ENCODE measurements at places on chromosomes 1 and 21. TPM values are rescaled to one million over a fixed set of nuclear protein-coding genes. Genes with fewer than 3 reads are reported as not detected.

The CD84 gene
- 8.1 TPM for total RNA-seq

DNA sequence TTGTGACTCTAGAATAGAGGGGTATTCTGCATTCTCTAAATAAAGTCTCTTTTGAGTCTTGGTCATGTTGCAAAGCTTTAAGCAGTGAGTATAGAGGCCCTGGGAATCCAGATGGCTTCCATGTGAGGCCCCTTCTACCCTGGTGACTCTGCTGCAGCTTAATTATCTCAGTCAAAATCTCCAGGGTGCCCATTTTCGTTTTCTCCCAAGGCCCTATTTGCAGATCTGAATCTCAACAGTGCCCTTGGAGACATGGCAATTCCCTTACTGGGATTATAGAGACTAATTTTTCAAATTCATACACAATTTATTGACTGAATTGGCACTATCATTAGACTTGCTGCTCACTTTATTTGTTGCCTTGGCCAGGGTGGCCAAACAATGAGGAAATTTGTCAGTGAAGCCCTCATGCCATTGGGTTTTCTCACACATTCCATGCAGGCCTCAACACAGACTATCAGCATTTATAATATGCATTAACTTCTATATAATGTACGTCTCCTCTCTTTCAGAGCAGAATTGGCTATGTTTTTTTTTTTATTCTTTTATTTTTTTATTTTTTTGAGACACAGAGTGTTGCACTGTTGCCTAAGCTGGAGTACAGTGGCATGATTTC is 35.1 kb downstream of the PROX1 start:
- DNase-seq: no peak

The KRTAP7-1 gene
- not detected for total RNA-seq

- no peak for DNase-seq
These were observed 146.3 kb upstream of the DNAH14 start for GRCh38 chr1:224783006-224783651.

DNA sequence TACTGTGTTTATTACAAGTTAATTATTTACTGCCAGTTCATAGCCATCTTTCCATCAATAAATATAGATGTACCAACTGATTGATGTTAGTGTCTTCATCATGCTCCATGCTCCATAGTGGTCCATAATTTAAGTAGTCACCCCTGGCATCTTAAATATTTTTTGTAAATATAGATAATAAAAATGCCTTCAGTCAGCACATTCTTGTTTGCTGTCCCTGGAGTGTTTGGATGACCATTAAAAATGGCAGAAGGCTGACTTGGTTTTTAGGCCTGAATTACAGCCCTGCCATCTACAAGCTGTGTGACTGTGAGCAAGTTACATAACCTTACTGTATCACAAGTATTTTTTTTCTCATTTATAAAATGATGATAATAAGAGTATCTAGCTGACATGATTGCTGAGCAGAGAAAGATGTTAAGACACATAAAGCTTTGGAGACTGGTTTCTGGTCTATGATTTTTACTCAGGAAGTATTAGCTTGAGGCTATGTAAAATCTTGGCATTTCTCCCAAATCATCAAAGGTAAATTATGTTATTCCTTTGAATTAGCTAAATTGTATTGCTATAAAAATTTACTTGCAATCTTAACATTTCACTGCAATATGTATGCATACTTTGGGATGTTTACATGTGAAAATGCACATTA is 427.2 kb downstream of the USP25 start:
- DNase-seq: no peak

The EFNA3 gene
- 22.3 TPM for total RNA-seq

DNA sequence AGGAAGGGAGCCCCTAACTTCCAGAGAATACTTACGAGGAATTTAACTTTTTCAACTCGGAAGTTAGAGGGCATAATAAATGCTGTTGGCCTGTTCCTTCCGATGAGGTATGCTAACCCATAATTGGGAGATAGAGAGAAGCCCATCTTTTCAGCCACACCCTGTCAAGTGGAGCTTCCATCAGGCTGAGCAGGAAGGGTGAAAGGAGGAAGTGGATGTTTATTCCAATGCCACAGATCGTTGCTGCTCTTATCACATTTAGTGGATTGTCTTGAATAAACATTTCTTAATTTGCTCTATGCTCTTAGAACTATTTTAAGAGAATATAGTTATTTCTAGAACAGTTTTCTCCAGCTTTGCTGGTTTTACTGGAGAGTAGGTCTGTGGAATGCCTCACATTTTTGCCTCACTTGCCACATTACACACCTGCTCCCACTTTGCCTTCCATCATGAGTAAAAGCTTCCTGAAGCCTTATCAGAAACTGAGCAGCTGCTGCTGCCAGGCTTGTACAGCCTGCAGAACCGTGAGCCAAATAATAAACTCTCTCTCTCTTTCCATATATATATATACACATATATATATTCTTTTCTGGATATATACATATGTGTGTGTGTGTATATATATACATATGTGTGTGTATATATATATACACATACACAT is 60.0 kb upstream of the RGS21 start:
- no peak for DNase-seq

The CZIB gene
- total RNA-seq: 50.6 TPM

The RUNX3 gene
- 4.2 TPM for total RNA-seq

DNA sequence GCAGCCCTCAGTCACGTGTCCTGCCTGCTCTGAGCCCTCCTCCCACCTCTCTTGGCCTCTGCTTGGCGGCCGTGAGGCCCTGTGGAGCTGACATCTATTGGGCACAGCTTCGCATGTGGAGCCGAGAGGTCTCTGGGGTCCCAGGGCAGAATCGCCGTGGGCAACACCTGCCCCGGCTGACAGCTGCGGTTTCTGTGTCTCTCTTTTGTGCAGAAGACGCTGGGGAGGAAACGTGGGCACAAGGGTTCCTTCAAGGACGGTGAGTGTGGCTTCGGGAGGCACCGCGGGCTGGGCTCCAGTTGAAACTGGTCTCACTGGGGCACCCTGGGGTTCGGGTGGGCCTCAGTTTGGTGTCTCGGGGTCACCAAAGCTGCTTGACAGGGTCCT is 11.5 kb downstream of the ARHGEF16 start:
- no peak for DNase-seq

DNA sequence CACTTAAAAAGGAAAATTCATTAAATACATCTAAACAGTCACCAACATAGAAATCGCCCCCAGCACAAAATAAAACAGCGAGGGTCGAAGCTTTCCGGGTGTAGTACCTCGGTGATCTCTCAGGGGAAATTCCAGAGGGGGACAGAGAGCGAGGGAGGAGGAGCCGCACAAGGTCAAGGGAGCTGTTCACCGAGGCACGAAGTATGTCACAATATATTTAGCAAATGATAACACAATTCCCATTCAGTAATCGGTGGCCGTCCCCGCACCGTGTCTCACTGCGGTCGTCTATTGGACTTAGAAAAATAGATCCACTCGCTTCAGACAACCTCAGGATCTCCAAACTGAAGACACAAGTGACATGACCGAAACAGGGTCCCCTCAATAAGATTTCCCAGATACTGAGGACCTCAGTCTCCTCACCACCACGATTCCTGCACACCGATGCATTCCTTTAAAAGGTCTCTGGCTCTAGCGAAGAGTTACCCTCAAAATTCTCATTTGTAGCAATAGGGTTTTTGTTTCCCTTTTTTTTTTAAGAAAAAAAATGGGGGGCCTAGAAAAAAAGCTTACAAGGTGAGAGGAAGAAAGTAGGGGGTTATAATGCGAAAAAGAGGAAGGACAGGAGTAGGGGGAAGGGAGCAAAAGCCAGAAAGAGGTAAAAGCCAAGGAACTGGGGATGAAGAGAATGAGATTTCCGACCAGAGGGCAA is 1.1 kb downstream of the LPGAT1 start:
- DNase-seq: no peak

DNA sequence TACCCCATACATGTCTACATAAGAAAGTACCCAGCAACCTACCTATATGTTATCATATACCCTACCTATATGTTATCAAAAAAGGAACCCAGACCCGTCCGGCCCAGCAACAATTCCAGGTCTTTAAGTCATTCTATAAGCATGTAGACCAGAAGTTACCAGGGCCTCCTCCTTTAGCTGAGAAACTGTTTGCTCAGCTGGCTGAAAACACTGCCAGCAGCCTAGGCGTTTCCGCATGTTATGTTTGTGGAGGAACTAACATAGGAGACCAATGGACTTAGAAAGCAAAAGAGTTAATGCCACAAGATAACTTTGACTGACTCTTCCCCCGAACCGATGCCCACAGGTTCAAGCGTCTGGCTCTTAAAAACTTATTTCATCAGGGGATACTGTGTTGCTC is 7.1 kb upstream of the ZNF678 start:
- no peak for DNase-seq

DNA sequence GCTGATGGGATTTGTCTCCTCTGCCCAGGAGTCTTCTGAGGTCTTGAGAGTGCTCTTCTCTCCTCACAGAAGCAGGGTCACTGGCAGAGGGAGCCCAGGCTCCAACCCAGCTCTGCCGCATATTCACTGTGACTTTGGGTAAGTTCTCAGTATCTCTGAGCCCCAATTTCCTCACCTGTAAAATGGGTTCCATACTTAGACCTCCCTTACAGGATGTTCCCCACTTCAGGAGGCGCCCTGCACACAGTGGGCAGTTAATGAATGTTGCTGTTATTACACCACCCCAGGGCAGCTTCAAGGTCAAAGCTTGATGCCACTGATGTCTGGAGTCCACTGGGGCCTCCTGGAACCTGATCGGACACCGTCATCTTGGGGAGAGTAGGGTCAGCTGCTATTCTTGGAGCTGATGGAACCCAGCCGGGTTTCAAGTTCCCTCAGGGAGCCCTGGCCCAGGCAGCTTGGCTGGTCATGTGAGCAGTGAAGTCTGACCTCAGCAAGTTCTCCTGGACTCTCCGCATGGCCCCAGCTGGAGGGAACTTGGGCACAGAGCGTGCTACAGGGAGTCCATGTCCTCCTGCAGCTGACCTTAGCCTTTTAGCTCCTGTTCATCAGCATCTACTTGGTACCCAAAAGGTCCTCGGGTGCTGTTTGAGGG is 21.8 kb downstream of the COA7 start:
- DNase-seq: no peak

GRCh38 chr1:202259705-202260104 is 66.1 kb downstream of the LGR6 start:
- DNase-seq: no peak

- no peak for DNase-seq
These were observed 52.7 kb upstream of the A3GALT2 start for GRCh38 chr1:33373606-33374005.

DNA sequence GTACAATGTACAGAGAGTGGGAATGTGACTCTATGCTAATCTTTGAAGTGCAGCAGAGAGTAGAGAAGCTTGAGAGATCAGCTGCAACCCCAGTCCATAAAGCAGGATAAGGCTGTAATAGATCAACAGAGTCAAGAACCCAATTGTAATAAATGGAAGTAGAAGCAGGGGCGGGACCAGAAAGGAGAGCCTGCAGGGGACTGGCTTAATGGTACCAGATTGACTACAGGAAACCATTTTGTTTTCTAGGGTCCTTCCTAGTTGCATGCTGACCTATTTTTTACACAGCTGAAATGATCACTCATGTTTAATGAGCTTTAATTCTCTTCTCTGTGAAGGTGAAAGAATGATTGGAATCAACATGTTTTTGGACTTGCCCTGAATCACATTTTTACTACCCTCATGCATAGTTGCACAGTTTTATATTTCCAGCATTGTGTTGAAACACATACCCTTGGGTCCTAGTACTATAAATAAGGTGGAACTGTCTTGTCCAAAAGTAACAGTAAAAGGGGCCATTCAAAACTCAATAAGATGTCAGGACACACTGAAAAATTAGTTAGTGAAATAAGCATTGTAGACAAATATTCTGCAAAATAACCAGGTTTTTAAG is 69.8 kb downstream of the GPR88 start:
- no peak for DNase-seq

- no peak for DNase-seq
These were observed 20.4 kb upstream of the SAMD11 start for GRCh38 chr1:903305-903704.

GRCh38 chr1:184228558-184228957 is 158.3 kb upstream of the C1orf21 start:
- DNase-seq: no peak

The TSPEAR gene
- total RNA-seq: not detected

GRCh38 chr21:20591284-20591683 is 406.9 kb upstream of the NCAM2 start:
- DNase-seq: no peak

DNA sequence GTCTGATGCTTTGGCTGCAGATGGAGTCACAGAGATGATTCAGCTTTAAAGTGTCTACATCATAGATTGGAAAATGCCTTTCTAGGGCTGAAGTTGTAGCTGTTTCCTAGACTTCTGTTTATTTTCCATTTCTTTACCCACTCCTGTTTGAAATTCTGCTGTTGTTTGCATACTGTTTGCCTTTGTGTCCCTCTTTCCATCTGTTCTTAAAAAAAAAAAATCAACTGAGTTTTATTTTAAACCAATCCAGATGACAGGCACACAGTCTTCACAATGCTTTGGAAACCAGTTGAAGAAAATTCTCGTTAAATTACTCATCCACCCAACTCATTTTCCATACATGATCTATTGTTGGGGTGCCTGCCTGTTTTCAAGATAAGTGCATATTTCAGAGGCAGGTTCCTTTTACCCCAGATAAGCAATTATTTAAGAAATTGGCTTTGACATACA is 245.9 kb downstream of the DISC1 start:
- DNase-seq: no peak

The BCAR3 gene
- total RNA-seq: 22.8 TPM

DNA sequence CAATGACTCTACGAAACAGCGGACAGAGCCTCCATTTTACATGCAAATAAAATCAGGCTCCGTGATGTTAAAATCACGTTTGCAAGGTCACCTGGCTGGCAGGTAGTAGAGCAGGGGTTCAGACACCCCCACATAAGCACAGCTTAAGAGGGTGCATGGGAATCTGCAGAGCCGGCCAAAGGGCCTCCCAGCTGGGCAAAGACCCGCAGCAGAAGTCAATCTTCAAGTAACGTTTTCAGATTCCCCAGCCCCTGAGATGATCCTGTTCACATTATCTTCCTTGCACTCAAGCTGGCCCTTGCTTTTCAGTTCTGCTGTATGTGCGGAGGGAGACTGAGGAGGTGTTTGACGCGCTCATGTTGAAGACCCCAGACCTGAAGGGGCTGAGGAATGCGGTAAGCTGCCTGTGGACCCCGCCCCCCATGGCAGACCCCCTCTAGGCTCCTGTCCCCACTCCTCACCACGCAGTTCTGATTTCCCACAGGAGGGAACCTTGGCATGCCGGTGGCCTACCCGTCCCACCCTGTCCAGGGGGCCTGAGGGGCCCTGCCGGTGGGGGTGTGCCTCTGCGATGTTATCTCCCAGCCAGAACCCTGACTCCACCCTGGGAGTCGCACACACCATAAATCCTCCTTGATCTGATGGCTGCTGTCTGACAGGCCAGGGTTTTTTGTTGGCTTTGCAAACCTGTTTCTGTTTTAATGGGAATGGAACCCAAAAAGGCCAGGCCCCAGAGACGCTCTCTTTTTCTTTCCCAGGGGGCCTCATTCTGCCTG is 28.2 kb downstream of the GRHL3 start:
- no peak for DNase-seq

The MYOC gene
- total RNA-seq: 19.4 TPM

The DSCAM gene
- total RNA-seq: not detected

- DNase-seq: no peak
These were observed 25.5 kb downstream of the RGS7 start for GRCh38 chr1:241331328-241332036.

- DNase-seq: no peak
These were observed 37.1 kb upstream of the CD55 start for GRCh38 chr1:207284209-207284897.
